ENCODE measurements at places on chromosomes 6 and 20.

DNA sequence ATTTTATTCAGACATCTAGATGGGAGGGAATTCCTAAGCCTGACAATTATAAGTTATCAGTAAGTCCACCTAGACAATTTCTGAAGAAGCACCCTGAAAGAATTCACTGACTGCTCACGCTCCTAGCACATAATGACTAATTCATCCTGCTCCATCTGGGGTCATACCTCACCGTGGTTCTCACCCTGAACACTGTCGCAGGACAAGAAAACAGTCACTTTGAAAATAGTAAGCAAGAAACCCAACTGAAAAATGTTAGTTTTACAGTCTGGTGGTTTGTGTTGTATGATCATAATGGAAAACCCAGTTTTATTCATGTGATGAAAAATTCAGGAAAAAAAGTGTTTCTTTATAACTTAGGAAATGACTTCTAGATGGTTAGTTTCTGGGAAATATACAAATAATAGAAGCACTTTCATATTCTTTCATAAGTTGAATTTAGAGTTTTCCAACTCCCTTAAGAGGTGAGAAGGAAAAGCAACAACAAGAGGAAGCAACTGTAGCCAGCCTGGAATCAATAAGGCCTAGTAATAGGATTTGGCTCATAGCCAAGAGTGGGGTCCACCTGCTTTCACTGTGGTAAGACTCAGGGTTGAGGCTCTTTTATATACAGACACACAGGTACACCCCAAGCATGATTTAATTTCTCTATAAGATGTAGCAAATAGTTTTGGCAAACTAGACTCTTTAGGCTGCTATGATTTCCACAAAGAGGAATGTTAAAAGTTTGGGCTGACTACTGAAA, 94.1 kb downstream of the HIVEP2 start:
- no peak for DNase-seq

DNA sequence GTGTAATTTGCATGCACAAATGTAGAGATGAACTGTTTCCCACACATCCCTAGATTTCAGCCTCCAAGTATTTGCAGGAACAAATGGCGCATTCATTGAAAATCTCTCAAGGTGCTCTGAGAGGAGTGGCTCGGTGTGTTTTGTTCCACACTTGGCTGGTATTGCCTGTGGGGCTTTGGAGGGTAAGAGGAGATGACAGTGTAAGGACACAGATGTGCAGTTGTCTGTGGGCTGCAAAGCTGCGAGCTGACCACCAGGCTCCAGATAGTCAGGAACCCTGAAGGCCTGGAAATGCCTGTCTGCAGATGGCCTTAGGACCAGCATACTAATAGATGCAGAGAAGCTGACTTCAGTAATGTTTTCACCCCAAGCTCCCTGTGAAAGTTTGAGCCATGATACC, 57.7 kb upstream of the PBOV1 start:
- DNase-seq: no peak

DNA sequence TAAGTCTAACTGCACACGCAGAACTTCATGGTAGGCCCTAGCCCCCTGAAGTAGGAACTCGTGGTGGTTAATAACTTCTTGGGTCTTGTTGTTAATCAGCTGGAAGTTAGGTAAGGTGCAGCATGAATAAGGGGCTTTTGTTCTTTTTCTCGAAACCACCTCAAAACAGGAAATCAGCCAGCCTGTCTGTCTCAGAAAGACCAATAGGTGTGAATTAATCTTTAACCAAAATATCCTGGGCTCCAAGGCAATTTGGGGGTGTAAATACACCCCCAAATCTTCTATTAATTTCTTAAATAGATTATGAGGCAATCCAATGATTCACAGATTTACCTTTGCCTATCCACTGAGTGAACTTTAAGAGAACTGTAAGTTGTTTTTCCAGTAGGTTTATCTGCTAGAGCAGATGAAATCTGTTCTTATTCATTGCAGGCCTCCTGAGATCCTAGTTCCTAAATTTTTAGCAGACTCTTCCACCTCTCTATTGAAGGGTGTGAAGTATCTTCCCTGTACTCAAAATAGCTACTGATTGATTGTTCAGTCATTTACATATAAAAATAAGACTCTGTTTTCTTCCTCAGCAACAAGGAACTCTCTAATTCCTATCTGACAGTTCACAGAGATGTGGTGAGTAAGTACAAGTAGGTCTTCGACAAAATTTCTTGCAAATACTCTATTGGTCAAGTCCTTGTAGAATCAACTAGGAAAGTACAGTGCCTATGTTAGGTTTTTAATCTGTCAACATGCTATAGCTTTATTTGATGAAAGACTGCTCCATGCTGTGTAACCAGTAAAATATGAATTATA, 427.1 kb upstream of the NOX3 start:
- DNase-seq: no peak

DNA sequence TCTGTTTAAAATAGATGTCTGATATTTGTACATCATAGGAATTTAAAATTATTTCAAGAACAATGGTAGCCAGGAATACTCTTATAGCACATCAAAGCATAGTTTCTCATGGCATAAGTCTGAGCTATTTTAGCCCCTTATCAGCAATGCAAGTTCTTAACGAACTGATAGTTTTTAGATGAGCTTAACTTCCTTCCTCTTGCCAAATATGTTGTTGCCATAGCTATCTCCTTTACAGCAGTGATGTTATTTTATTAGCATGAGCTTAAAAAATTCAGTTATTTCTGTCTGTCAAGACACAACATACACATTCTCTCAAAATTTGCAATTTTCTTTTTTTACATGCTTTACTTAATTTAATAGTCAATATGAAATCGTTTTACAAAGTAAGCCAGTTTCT, 867.2 kb downstream of the PHF3 start:
- DNase-seq: no peak

GRCh38 chr6:6680526-6680925, 92.0 kb downstream of the LY86 start:
- no peak for DNase-seq
